ENCODE measurements at places on chromosomes 11 and 22.
A peak's percentile ranks its signal among the peaks of the same experiment; 100 is the strongest.

GRCh38 chr11:102320188-102320587 is 2.9 kb downstream of the BIRC3 start:
- DNase-seq: no peak

DNA sequence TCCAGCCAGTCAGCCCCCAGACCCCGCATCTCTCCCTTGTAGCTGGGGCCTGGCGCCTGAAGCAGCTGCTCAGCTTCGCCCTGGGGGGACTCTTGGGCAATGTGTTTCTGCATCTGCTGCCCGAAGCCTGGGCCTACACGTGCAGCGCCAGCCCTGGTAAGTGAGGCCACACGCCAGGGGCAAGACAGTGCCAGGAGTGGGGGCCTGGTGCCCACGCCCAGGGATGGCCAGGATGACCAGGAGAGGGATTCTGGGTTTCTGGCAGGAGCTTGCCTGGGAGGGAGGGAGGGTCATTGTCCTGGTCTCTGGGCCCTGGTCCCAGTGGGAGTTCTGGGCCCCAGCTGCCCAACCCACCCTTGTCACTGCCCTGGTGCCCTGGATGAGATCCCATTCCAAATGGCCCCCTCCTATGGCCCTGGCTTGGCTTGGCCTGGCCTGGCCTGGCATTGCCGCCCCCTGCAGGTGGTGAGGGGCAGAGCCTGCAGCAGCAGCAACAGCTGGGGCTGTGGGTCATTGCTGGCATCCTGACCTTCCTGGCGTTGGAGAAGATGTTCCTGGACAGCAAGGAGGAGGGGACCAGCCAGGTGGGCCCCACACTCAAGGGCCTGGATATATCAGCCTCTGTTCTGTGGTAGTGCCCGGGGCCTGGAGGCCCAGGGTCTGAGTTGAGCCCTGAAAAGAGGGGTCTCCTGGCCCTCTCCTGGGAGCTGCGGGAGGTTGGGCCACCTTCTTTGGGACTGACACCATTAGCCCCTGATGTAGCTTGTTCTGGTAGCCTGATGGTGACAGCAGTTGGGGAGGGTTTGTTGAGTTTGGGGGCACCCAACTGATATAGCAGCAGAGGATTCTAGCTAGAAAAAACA is 3.7 kb downstream of the SLC39A13 start:
- DNase-seq: no peak

GRCh38 chr11:120815319-120816100 is 208.4 kb upstream of the TBCEL start:
- DNase-seq: no peak

DNA sequence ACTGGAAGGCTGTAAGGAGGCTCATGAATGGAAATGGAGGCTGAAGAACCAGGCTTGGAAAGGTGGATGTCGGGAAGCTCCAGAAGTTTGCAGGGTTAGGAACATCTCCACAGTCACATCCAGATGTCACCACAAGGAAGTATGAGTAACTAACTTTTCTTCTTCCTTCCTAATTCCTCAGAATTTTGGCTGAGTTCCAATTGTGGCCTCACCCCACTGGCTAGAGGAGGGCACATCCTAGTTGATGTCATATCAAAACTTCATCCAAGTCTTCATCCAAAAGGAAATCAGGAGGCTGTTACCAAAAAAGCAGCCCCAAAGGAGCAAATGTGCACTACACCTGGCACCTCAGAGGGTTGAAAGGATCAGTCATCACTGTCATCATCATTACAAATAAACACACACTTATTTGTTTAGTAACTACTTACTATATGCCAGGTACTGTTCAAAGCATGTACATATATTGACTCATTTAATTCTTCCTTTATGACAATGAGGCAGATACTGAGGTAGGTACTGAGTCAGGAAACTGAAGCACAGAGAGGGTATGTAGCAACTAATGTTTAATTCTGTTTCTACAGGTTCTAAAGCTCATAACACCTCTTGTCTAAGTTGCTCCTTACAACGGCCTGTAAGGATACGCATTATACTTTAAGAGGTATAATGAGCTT is 7.3 kb upstream of the PTPN5 start:
- no peak for DNase-seq

DNA sequence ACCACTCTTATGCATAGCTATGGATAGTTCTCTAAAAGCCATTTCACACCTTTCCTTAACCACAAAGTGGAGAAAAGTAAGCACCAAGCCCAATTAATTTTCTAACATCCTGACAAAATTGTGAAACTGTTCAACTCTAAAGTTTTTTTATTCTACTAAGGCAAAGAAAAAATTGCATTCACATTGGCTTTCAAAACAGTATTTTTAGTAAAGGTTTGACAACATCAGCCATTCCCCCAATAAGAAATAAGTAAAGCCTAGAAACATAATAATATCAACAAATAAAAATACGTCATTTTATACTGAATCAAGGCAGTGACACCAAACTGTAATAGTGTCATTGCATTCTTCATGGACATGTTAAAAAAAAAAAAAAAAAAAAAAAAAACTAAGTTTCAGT is 11.1 kb downstream of the FAM168A start:
- no peak for DNase-seq

GRCh38 chr22:30267382-30268302 is 991 bp upstream of the OSM start:
- no peak for DNase-seq

DNA sequence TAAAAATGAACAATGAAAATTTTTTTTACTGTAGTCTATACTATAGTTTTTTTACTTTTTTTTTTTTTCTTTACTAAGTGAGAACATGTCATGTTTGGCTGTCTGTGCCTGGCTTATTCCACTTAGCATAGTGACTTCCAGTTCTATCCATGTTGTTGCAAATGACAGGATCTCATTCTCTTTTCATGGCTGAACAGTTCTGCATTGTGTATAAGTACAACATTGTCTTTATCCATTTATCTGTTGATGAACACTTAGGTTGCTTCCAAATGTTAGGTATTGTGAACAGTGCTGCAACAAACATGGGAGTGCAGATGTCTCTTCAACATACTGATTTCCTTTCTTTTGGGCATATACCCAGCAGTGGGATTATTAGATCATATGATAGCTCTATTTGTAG is 88.1 kb upstream of the CCDC90B start:
- no peak for DNase-seq

DNA sequence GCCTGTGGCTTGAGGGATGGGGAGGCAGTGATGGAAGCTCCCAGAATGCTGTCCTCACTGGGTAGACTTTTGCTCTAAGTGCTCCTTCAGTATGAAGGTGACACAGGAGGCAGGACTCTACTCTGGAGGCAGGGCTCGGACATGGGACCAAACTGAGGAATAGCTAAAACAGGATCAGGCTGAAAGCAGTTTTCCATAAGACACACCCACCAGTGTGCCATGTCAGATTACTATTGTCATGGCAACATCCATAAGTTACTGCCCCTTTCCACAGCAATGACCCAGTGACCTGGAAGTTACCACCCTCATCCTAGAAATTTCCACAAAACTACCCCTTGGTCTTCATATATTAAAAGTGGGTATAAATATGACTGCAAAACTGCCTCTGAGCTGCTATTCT is 43.6 kb upstream of the GALNT18 start:
- no peak for DNase-seq

DNA sequence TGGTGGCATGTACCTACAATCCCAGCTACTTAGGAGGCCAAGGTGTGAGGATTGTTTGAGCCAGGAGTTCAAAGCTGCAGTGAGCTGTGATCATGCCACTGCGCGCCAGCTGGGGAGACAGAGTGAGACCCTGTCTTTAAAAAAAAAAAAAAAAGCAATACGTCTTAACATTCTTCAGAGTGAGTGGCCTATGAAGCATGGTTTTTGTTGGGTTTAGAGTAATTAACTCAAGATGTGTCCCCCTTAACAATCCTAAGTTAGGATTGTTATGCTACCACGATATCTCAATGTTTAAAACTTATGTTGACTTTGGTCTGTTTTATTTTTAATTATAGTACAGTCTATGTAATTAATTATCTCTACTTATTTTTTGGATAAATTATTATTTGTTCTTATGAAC is 156.1 kb downstream of the HIPK3 start:
- no peak for DNase-seq

DNA sequence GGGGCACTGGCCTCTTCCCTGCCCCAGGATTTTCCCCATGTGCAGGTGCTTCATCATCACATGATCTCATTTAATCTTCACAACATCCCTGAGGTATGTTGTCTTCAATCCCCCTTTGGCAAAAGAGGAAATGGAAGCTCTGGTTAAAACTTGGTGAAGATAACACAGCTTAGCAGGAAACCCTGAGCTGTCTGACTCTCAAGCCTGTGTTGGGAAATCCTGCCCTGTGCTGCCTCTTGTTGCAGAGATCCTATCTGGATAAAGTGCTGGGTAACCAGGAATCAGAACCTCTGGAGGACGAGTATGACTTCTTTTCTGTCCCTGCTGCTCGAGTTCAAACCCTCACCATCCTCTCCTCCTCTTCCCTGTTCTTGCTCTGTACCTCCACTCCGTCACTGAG is 13.1 kb upstream of the E2F8 start:
- no peak for DNase-seq

DNA sequence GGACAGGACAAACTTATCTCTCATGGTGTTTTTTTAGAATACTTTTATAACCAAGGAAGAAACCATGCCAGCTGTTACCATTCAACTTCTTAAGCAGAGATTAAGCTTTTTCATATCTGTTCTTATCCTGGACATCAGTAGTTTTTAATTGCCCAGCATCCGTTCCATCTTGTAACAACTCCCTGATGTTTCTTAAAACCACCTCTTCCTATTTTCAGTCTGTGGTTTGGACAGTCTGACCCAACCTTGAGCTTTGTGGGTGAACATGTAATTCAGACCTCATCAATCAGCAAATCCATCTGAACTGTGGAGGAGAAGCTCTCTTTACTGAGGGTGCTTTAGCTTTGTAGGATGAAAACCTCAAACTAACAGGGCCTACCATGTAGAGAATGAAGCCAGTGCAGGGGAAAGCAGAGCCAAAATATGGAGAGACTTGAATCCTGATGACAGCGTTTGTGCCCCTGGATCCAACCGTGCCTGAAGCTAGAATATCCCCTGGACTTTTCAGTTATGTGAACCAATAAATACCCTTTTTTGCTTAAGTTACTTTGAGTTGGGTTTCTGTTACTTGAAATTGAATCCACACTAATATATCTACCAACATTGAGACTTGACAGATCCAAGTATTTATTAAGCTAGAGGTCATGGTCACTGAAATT is 9.4 kb downstream of the TUG1 start:
- no peak for DNase-seq

GRCh38 chr11:100467821-100468508 is 219.1 kb upstream of the ARHGAP42 start:
- DNase-seq: no peak

DNA sequence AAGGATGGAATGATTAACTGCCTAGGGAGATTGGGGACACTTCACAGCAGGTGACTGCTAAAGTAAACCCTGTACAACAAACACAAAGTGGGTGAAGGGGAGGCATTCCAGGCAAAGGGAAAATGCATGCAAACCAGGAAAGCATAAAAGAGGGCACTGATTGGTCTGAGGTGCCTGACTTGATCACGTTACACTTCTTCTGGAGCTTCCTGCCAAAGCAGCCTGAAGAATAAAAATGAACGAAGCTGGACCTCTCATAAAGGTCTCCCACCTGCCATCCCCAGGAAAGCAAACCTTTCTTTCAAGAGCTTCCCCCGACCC is 46.7 kb upstream of the SCUBE2 start:
- DNase-seq: peak; percentile 48

Data from NCI-H1105 (cell line).